ENCODE measurements at places on chromosomes 3 and 15.
A peak's percentile ranks its signal among the peaks of the same experiment; 100 is the strongest.

- DNase-seq = no peak
Measured at GRCh38 chr15:91498749-91499062, 354.8 kb upstream of the SLCO3A1 start.

DNA sequence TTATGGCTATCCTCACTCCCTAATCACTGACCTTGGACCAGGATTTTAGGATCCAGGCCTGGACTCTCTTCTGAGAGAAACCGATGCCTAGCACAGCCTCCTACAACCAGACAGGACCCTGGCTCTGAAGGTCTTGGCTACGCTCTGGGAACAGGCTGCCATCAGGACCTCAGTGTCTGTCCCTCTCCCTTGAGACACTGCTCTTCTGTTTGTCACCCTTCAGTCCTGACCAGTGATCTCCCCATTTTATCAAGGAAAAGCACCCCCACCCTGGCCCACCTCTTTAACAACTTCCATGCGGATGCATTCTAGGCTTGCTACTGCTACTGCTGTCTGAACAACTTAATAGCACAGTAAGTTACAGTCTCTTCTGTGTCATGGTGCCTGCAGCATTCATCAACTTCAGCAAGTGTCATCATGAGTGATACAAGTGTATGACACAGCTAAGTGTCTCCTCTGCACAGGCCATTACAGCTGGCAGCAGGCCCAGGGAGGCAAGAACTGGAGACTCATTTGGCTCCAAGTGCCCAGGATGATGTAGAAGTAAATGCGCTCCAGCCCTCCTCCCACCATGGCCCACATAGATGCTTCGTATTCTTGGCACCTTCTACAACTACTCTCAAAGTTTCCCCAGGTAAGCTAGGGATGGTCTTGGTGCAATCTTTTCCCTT is 302.4 kb downstream of the EPHB1 start:
- no peak for DNase-seq

GRCh38 chr3:31133541-31133940 is 239.1 kb upstream of the GADL1 start:
- no peak for DNase-seq

- no peak for DNase-seq
Measured at GRCh38 chr3:78178740-78179363, 1139.0 kb downstream of the ROBO2 start.

GRCh38 chr3:143236226-143236964 is 116.8 kb downstream of the CHST2 start:
- no peak for DNase-seq

DNA sequence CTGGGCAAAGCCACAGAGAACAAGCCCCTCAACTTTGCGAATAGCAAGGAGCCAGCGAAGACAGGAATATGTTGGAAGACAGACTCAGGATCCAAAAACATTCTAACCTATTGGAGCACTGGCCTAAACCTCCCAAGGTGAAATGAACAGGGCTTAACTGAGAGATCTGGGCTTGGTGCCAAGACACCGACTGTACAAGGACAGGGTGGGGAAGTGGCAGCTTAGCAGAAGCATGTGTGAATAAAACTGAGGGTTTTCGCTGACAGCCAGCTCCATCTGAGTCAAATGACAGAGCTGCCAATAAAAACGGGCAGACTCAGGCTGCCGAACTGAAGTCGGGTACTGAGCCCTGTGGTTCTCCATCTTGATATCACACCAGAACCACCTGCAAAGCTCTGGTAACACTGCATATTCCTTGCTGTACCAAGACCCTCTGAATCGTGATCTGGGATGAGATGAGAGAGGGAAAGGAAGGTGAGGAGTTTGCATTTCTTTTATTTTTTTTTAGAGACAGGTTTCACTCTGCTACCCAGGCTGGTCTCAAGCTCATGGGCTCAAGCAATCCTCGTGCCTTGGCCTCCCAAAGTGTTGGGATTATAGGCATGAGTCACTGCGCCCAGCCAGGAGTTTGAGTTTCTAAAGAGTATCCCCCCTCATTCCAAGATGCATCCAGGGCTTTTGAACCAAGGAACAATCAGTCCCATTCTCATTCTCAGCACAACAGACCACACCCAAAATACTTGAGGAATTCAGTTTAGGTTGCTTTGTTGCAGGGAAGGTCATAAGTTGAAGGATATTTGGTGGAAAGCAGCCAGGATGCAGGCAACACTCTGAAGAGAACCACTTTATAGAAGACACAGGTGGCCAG is 6.0 kb upstream of the PLCB2 start:
- peak; percentile 17 for DNase-seq

DNA sequence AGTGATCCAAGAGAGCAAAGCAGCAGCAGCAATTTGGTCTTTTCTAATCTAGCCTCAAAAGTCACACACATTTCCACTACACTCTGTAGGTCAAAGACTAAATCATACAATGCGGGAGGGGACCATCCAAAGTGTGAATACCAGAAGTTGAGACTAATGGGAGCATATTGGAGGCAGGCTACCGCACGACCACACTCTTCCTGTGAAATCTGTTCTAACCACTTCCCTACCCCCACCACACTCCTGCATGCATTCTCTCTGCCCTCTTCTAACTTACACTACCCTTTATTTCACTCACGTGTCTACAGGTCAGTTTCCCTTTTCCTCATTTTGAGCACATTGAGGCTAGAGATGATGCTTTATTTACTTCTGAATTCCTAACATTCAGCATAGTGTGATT is 23.7 kb upstream of the PRTG start:
- no peak for DNase-seq

DNA sequence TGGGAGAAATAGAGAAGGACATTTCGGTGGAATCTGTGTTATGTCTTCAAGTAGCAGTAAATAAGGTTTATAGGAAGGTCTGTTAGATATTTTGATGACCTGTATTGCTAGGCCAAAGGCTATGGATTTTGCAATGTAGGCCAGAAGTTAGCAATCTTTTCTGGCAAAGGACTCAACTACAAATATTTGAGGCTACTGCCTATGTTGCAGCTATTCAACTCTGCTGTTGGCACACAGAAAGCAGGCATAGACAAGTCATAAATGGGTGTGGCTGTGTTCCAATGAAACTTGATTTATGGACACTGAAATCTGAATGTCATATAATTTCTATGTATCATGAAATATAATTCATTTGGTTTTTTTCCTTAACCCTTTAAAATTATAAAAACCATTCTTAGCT is 438.7 kb upstream of the C2CD4B start:
- DNase-seq = no peak

DNA sequence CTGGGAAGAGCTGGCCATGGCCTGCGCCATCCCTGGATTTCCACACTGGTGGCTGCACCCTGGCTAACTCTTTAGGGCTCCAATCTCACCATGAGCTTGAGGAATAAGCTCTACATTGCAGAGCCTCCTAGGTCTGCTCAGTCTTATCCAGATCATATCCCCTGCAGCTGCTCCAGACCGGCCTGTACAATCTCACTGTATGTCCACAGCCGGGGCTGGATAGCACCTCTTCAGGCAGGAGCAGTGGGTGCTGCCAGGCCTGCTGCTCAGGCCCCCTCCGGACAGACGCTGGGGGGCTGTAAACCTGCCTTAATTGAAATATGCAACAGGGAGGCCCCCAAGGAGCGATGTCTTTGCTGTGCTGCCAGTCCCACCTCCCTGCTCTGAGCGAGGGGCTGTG is 15.6 kb downstream of the INSYN1 start:
- no peak for DNase-seq

DNA sequence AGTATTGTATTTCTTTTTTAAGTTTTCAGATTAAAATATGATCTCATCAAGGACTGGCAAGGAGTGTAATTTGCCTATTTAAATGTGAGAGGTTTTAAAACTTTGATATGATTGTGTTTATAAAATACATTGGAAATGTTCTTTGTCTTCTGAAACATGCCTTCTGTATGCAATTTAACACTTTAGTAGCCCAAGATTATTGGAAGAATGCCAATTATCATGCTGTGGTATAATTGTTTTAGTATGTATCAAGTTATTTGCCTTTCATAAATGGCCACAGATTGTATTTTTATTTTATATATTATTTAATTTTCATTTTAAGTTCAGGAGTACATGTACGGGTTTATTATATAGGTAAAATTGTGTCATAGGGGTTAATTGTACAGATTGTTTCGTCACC is 31.7 kb downstream of the ECT2 start:
- no peak for DNase-seq

DNA sequence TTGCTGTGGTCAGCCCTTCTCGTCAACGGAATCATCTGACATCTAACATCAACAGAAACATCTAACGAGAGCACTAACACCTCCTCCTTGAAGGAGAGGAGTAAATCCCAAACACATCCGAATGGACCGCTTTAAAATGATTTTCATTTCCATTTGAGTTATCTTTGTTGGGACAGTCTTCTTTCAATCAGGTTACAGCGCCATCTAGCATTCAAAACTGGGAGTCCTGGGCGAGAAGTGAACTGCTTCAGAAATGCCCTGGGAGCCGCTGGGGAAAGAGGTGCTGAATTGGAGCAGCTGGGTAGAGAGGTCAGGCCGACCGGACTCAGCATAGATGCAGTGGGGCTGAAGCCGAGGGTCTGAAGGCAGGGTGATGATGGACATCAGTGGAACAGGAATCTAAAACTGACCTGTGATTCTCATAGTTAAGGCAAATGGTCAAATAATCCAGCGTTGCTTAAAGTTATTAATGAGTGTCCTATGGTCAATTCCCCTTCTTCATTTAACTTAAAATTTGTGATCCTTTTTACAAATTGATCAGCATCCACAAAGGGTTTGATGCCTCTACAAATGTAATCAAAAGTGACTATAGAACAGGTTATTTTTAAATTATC is 170.0 kb upstream of the NDN start:
- peak; percentile 26 for DNase-seq

GRCh38 chr3:32313723-32314473 is 75.4 kb downstream of the CMTM8 start:
- no peak for DNase-seq

DNA sequence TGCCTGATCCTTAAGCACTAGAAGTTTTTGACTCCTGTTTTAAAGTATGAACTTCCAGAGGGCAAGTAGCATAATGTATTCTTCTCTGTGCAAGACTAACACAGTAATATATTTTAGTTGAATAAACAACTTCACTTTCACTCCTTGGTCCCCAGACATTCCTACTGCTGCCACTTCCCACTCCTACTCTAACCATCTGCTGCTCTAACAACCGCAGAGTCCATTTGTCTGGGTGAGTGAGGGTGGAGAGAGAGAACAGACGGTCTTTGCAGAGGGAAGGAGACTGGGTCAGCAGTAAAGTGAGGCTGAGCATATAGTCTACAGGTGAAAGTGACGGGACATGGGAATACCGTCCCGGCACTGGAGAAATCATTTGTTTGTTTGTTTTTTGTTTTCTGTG is 301.0 kb upstream of the SLCO3A1 start:
- DNase-seq = peak; percentile 41

GRCh38 chr3:177777699-177778098 is 580.4 kb upstream of the TBL1XR1 start:
- peak; percentile 29 for DNase-seq

DNA sequence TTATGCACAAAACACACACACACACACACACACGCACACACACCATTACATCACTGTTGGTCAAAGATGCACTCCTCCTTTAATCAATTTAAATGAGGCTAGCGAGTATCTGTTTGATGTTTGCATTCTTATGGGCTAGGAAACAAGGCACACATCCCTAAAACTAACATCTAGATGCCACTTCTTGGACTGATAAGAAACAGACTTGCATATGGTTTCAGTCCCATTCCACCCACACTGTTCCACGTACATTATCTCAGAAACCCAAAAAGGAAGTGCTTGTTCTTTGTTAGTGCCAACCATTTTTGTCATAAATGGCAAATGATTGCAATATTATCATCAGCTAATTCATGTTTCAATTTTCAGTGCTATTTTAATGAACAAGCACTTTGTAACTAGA is 69.5 kb downstream of the CCR1 start:
- DNase-seq = no peak

DNA sequence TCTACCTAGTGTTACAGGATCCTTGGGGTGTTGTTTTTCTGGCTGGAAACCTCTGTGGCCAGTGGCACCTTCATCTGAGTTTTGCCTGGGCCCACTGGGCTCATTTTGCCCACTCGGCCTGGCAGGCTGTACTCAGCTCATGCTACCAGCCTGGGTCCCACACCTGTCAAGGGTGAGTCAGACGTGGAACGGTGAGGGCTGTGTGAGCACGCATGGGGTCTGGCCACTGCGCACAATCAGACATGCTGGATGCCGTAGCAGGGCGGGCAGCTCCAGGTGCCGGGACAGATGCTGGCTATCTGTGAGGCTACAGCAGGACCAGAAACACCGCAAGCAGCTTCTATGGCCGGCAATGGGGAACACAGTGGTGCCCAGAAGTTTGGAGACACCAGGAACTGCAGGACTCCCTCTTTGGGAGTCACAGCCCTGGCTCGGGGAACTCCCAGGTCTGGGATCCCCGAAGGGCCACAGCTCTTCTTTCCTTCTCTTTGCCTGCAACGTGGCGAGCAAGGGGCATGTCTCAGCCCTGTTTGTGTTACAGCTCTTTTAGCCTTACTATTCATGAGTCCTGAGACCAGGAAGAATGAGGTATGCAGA is 35.9 kb upstream of the DNAJC13 start:
- no peak for DNase-seq

DNA sequence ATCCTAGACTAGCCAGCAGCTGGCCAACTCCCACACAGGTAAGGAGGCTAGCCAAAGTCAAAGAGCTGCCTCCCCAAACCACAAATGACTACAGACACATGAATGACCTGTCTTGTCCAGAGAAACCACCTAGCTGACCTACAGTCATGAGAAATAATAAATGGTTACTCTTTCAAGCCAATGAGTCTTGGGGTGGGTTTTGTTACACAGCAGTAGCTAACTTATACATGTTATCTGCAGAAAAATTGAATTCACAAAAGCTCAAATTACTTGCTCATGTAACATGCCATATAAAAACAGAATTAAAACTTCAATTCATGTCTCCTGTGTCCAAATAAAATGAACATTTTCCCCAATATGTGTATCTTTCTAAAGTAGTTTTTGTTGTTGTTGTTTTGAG is 307.4 kb upstream of the NR2F2 start:
- DNase-seq = no peak

DNA sequence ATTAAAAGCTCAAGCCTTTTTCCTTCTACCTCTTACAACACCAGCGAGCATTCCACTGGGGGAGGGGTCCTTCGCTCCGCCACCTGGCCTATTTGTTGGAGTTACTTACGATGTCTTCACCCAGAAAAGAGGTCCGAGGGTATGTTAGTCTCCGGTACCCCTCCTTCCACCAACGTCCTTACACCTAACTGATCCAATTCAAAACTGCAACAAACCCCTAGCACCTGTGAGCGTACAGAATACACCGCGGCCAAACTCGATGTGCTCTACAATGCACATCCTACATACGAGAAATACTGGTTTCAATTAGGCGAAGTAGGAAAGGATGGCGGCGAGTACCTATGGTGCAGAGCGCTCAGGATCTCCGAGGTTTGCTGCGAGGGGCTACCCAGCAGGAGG is 944 bp downstream of the SLITRK3 start:
- DNase-seq = no peak

Measured in hippocampal formation (tissue), 2 donors.